Upper lobe of right lung (tissue), 1 donor: ENCODE measurements at places on chromosomes 2 and 18.

- no peak for DNase-seq
Measured at GRCh38 chr2:113980946-113981345, 91.1 kb downstream of the ACTR3 start.

DNA sequence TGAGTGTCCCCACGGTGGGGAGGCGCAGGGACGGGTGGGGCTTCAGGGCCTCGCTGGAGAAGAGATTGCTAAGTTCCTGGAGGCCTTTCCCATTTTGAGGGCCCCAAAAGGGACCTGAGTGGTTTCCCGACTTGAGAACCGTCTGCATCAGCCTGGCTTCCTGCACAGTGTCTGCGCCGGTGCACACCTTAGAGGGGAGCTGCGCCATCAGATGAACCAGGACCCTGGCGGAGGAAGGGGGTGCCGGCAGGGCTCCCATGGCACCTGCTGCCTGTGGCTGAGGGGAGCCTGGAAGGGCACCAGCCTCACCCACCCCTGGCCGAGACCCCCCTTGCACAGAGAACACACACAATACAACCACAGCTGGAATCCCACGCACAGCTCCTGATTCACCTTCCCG is 465.1 kb upstream of the MYT1L start:
- DNase-seq, result no peak

DNA sequence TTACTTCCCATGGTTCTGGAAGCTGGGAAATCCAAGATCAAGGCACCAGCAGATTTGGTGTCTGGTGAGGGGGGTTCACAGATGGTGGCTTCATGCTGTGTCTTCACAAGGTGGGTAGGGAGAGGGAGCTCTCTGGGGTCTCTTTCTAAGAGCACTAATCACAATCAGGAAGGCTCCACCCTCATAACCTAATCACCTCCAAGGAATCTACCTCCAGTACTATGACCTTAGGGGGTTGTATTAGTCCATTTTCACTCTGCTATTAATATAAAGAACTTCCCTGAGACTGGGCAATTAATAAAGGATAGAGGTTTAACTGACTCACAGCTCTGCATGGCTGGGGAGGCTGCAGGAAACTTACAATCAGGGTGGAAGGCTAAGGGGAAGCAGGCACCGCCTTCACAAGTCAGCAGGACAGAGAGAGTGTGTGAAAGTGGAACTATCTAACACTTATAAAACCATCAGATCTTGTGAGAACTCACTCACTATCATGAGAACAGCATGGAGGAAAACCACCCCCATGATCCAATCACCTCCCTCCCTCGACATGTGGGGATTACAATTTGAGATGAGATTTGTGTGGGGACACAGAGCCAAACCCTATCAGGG is 17.6 kb downstream of the TBC1D8 start:
- no peak for DNase-seq

DNA sequence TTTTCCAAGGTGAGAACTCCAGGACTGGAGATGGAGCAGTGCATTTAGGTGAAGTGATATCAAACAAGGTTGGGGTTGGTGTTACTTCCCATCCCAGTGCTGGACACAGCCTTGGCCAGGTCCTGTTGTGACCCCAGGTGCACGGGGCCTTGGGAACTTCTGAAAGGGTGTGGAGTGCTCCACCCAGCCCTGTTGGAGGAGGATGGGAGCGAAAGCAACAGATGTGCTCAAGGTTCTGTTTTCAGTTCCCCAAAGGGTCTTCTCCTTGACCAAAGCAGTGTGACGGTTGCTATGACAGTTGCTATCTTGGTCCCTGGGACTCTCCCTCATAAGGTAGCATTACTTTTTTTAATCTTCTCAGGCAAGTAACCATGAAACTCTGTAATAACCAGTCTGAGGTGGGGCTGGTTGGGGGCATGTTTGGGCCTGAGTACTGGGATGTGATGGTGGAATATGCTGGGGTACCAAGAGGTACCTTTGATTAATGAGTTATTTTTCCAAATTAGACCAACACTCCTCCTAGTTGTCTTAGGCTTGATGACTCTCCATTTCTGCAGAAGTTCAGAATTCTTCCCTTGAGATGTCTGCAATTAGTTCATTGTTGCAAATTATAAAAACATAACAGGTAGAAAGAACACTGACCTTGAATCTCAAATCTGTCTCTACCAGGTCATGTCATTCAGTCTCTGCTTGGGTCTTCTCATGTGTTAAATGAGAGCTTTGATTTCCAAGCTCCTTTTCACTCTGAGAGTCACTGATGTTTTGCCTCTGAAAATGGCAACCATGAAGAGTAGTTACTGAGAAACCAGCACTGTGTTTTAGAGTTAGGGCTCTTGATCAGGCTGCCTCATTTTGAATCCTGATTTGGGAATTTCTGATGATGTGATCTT is 154.5 kb downstream of the RPIA start:
- DNase-seq, result no peak

DNA sequence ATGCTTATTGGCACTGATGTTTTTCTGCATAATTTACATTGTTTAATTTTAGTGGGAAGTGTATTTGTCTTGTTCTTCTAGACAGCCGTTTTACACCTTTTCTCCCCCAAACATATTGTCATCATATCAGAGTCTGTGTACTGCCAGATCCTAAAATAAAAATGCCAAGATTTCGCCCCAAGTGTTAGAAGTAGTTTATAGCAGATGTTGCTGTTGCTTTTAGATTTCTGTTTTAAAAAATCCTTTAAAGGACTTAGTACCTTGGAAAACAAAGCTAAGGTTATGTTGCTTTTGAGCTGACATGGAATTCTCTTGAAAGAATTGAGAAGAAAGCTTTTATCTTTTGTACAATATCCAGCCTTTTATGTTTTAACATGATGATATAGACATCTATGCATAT is 36.0 kb downstream of the NAB1 start:
- DNase-seq, result no peak

- DNase-seq, result no peak
Measured at GRCh38 chr2:215280326-215280725, 31.5 kb upstream of the ATIC start.

GRCh38 chr2:9250498-9251153 is 44.0 kb downstream of the ASAP2 start:
- no peak for DNase-seq

DNA sequence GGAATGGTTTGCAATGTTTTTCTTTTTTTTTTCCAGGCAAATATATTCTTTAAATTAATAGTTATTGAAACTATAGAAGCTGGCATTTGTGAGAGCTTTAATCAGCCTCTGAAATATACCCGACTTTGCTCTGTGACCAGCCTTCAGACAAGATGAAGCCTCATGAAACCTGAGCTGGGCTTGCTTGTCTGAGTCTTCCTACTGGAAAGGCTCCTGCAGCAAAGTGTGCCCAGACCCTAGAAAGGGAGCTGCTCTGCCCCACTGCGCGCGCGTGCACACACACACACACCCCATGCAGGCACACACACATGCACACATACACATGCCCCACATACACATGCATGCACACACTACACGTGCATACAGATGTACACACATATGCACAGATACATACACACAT is 203.3 kb upstream of the NT5C1B start:
- no peak for DNase-seq

DNA sequence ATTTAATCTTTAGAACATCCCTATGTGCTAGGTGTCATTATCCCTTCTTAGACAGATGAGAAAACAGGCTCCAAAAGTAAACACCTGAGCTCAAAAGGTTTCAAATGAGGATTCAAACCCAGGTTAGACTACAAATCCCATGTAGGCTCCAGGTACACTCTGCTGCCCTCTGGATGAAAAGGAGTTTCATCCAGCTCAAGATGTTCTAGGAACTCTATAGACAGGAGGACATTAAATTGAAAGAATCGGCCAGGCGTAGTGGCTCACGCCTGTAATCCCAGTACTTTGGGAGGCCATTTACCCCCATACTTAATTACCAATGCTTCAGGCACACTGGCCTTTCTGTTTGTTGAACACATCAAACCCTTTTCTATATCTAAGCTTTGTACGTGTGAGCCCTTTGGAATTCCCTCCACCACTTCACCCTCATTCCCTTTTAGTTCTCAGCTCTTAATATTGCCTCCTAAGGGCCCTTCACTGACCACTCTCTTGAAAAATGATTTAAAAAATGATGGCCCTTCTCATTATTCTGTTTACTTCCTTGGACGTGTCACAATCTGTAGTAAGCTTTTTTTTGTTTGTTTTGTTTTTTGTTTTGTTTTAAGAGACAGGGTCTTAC is 10.7 kb downstream of the SLC25A12 start:
- no peak for DNase-seq

GRCh38 chr2:121505986-121506586 is 24.6 kb upstream of the RNU4ATAC start:
- no peak for DNase-seq

- no peak for DNase-seq
Measured at GRCh38 chr2:39150102-39150562, 29.3 kb upstream of the SOS1 start.

- no peak for DNase-seq
Measured at GRCh38 chr2:15668611-15669305, 77.1 kb downstream of the DDX1 start.

DNA sequence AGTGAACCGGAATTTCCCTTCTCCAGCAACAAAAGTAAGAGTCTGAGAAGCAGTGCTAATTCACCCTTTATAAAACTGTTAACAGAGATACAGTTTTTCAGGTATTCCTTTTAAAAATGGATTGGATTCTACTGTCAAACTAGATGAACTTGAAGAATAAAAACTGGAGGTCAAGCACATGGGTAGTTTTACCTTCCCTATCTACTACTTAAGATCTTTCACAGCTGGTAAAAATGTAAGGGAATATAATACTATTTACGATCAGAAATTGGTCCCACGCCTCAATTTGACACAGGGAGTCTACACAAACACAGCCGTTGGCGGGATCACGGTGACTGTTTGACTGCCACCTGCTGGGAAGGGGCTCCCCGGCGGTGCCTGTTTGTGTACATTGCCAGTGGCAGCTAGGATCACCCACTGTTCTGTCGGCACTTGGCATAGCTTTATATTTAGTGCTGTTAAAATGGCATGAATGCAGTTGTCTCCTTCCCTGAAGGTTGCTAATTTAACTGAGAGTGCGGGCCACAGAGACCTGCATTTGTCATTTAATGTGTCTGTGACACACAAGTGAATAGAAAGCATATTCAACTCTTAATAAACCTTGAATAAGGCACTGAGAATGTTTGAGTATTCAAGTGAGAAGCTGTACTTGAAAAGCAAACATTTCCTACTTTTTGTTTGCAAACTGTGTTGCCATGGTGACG is 59.5 kb downstream of the ABCG8 start:
- peak; percentile 72 for DNase-seq
